Stimulated activated CD8-positive, alpha-beta memory T cell treated with anti-CD3 and anti-CD28 coated beads, Interleukin-7, amount 100 ng/mL, for 1 hour (primary cell): ENCODE measurements at places on chromosomes 12 and 14.

- no peak for DNase-seq
These were observed 11.2 kb downstream of the OSBPL8 start for GRCh38 chr12:76548222-76548837.

DNA sequence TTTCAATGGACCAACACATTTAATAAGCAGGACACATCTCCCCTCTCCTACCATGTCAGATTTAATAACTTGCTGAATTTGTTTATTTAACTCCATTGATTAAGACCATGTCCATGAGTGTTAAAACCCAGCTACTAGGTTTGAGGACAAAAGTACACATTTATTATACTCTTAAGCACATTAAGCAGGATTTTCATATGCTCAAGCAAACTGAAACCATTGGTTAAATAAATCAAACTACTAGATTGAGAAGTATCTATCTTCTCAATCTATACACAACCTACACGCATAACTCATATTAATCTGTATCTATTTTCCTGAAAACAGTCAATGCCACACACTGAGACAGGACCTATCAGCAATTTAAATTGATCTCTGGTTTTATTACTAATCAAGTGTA lies 85.2 kb downstream of the KITLG start:
- DNase-seq = no peak

- DNase-seq = no peak
These were observed 339.7 kb downstream of the PRKD1 start for GRCh38 chr14:29587761-29588470.

GRCh38 chr12:113740699-113741098 lies 225.4 kb downstream of the RBM19 start:
- no peak for DNase-seq

DNA sequence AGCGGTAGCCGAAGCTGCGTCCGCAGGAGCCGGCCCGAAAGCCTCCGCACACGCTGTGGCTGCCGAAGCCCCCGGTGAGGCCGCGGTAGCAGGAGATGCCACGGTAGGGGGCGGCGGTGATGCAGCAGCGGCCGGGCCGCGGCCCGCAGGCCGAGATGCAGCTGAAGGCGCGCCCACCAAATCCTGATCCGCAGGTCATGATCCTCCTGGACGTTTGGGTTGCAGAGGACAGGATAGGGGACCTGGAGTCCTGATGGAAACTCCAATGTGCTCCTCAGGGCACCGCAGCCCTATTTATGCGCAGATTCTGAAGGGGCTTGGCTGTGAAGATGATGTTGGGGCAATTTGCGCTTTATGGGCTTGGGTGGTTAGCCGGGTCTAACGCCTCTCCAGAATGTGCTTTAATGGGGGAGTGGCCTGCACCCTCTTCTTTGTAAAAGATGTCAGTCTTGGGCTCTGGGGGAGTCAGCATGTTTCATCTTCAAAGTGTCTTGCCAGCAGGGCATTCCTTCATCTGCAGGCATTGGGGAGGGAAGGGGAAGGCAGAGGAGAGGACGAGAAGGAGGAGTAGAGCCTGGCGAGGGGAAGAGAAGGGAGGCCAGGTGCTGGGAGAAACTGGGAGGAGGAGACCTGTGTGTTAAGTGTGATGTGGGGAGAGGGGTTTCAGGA lies at the start of gene KRT81:
Gene KRT81, minus strand, starts transcription at position 268 of the 669 bp plus-strand sequence. Its CDS starts 69 bp downstream, at position 199.
- no peak for DNase-seq

GRCh38 chr14:32656601-32657000 lies 282.1 kb upstream of the NPAS3 start:
- no peak for DNase-seq

DNA sequence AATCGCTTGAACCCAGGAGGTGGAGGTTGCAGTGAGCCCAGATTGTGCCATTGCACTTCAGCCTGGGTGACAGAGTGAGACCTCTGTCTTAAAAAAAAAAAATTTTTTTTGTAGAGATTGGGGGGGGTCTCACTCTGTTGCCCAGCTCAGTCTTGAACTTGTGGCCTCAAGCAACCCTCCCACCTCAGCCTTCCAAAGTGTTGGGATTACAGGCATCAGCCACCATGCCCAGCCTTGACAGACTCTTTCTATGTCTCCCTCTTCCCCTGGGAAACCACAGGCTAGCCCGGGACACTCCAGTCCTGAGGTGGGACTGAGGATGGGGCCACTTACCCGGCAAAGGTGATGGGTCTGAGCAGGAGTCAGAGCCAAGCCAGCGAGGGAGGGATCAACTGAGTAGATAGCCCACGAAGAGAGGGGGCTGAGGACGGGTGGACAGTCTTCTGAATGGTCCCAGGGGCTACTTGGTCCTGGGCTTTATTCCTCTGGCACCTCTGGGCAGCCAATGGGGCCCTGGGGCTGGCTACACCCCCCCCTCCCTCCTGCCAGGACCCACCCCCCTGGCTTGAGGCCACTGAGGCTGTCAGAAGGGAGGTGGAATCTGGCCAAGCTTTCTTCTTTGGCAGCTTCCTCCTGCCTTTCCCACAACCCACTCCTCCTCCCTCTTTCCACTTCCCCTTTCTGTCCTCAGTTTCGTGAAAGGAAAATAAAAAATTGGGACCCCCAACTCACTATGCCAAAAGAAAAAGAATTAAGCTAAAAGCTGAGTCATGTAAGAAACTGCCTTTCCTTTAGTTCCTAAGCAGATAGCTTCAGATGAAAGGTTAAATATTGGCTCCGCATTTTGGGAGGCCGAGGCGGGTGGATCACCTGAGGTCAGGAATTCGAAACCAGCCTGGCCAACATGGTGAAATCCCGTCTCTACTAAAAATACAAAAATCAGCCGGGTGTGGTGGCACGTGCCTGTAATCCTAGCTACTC lies at the start of gene SDS:
Gene SDS, minus strand, starts transcription at position 453 of the 981 bp plus-strand sequence. CDS start 4,179 bp downstream, outside the sequence.
- no peak for DNase-seq

DNA sequence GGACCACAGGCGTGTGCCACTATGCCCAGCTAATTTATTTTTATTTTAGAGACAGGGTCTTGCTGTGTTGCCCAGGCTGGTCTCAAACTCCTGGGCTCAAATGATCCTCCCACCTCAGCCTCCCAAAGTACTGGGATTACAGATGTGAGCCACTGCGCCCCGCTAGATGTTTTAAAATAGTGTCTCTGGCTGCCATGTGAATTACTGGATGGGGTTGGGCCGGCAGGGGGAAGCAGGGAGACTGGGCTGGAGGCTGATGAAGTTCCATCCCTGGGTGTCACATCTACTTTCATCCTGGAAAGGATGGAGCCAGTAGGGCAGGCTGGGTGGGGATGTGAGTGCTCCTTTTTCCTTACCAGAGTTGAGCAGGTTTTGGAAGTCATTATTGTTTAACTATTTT lies 46.1 kb downstream of the DNAH10 start:
- DNase-seq = no peak

- DNase-seq = no peak
These were observed 365.7 kb upstream of the FKBP4 start for GRCh38 chr12:2429032-2429431.

DNA sequence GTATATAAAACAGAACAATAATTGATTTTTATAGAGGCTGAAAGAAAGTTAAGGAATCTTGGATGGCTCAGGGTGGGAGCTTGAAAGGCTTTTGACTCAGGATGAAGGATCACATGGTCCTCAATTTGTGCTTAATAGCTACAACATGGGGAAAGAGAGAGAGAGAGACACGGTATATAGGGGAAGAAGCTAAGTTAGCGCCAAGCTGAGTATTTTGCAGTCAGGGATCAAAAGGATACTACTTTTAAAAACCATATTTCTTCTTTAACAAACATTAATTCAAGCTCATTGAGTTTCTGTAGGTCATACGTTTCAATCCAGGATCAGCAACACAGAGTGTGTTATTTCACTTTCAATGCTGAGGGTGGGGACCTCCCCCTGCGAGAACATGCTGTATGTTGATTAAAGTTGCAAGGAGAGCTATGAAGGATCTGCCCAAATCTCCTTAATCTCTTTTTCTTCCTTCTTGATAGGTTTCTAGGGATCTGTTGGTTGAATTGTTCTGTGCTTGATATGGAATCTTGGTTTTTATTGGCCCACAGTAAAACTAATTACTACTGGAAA lies 133.1 kb upstream of the NUDT4 start:
- DNase-seq = no peak

DNA sequence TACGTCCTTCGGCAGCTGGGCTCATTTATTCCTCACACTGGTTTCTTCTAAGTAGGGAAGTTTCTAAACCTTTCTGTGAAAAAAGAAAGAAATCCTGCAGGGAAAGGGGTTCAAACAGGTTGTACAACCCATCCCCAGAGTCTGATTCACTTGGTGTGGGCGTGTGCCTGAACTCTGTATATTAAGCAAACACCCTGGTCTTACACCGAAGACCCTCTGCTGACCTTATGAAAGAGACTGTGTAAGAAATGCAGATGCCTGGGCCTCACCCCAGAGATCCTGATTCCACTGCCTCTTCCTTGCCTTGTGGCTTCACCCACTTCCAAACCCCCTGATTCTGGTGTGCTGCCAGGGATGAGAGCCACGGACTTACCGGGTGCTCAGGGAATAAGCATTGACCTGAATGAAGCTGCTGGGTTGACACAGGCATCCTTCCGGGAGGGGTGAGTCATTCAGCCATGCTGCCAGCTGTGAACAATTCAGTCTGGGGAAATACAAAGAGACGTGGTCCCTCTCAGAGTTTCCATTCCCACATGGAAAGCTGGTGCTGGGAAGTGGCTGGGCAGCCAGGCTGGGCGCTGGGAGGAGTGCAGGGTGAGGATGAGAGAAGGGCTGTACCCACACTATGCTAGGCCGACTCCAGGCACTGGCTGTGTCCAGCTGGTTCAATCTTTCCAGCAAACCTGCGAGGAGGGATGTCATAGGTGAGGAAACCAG lies 26.5 kb upstream of the ACTN1 start:
- no peak for DNase-seq

DNA sequence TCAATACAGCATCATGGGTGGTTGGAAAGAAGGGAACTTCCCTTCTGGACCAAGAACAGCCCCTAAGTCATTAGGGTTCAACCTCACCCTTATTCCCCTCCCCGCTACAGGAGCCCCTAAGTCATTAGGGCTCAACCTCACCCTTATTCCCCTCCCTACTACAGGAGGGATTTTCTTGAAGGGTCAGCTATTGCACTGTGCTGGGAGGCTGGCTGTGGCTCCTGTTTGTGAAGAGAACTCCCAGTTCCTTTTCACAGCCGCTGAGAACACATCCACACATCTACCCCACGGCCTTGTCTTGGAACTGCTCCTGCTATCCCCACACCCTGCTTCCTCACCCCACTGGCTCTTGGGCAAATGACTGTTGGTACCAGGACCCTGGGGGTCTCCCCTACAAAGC lies 44.9 kb downstream of the ERH start:
- DNase-seq = no peak

GRCh38 chr12:127041985-127042625 lies 1224.9 kb upstream of the TMEM132C start:
- no peak for DNase-seq

- DNase-seq = no peak
These were observed 14.5 kb downstream of the FBXL14 start for GRCh38 chr12:1579651-1580435.

- DNase-seq = no peak
These were observed 226.1 kb upstream of the DIO3 start for GRCh38 chr14:101335061-101335661.

DNA sequence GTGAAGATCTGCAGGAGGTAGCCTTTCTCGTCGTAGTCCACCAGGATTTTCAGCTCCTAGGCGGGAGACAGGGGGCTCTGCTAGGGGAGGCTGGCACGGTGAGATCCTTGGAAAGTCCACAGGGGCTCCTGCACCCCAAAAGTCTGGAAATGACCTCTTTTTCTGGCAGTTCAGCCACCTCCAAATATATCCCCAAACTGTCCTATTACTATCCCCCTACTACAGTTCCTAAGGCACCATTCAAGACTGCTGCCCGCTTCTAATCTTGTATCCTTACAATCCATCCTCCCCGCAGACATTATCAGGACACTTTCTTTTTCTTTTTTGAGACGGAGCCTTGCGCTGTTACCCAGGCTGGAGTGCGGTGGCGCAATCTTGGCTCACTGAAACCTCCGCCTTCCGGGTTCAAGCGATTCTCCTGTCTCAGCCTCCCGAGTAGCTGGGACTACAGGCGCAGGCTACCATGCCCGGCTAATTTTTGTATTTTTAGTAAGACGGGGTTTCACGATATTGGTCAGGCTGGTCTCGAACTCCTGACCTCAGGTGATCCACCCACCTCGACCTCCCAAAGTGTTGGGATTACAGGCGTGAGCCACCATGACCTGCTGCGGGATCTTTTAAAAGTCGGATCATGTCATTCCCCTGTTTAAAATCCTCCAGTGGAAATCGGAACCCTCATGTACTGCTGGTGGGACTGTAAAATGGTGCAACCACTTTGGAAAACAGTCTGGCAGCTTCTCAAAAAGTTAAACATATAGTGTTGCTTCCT lies 18.5 kb downstream of the HPD start:
- no peak for DNase-seq

DNA sequence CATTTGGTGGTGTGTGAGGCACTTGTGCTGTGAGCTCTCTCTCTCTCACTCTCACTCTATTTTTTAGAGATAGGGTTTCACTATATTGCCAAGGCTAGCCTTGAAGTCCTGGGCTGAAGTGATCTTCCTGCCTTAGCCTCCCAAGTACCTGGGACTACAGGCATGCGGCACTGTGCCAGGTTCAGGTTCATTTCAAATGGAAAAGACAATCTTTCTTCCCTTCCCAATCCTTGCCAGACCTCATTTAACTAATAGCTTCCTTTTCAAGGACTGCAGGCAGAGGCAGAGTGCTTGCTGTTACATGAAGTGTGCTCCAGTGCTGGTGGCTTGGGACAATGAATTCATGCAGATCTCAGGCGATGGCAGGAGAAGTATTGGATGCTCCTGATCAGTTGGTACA lies 73.2 kb upstream of the BICD1 start:
- no peak for DNase-seq

DNA sequence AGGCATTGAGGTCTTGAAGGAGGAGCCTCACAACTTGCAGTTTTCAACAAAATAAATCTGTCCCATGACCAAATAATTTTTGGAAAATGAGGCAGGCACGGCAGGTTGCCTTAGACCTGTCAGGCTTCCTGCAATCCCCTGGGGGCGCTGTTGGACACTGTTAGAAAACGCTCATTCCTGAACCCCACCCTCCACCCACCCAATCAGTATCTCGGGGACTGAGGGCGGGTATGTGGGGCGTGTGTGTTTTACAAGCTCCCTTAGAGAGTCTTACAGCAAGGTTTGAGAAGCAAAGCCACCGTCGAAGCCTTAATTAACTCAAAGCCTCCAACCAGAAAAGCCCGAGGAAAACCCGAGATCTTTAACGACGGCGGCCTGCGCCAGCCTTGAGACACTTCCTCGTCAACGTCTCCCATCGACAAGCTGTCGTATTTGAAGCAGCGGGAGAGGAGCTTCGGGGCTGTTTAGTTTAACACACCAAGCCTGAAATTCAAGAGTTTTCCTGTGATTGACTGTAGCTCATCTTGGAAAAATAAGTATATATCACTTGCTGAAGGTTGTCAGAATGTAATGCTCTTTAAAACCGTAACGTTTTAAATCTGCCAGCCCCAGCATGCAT lies 123.0 kb downstream of the GLT1D1 start:
- DNase-seq = no peak

DNA sequence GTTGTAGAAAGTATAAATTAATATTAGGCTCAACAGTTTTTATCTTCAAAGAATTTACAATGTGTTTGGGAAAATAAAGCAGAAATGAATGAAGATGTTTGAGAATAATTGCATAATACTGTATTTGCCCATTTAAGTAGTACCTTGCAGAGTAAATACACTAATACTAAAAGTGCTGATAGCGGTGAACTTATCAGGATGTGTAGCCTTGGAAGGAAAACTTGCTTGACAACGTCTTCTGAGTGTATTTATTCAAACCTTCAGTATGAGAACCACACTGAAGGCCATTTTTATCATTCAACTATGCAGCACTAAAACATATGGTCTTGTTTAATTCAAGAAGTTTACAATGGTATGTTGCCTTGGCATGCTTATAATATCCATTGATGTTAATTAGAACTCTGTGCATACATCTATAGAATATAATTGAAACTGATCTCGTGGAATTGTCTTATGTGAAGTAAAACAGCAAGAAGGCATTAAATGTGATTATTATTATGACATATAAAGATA lies 41.3 kb downstream of the MSRB3 start:
- DNase-seq = no peak
